ENCODE measurements at places on chromosomes 1 and 21.

- no peak for DNase-seq
Observed at GRCh38 chr1:2132222-2133038, 62.1 kb downstream of the FAAP20 start.

GRCh38 chr1:118949315-118949714, 38.8 kb downstream of the TBX15 start:
- no peak for DNase-seq

- DNase-seq, result no peak
Observed at GRCh38 chr21:26815197-26815596, 30.0 kb downstream of the ADAMTS1 start.

DNA sequence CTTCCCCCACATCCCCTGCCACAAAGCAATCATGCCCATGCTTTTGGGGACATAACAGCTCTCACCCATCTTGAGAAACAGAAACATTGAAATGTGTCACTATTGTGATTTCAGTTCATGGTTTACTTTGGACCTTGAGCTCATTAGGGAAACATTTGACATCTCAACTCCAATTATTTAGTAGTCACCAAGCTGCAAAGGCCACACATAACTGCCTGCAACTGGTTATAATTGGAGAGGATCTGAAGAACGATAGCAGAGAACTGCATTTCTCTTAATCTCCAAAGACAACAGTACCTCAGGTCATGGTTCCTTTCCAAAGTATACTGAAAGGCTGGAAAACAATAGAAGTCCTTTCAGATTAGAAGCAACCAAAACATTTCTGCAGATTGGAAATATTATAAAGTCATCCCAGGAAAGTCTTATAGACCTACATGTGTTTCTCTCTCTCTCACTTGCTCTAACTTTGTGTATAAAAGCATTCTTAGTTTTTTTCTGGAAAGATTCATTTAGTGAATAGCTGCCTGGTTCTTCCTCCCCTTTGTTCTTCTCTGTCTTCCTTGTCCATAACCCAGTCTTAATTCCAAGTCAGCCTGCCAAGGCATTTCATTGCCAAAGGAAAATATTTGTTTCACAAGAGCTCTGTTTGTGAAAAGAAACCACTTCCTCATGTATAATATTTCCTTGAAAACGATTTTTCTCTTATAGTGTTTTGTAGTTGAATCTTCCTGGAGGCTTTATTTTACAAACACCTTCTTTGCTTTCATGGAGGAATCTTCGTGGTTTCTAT, 426.8 kb downstream of the ADGRL2 start:
- DNase-seq, result no peak

- peak; percentile 26 for DNase-seq
Observed at GRCh38 chr1:234489007-234489697, 10.2 kb upstream of the TARBP1 start.

- DNase-seq, result no peak
Observed at GRCh38 chr1:113169591-113169990, 96.6 kb downstream of the LRIG2 start.

DNA sequence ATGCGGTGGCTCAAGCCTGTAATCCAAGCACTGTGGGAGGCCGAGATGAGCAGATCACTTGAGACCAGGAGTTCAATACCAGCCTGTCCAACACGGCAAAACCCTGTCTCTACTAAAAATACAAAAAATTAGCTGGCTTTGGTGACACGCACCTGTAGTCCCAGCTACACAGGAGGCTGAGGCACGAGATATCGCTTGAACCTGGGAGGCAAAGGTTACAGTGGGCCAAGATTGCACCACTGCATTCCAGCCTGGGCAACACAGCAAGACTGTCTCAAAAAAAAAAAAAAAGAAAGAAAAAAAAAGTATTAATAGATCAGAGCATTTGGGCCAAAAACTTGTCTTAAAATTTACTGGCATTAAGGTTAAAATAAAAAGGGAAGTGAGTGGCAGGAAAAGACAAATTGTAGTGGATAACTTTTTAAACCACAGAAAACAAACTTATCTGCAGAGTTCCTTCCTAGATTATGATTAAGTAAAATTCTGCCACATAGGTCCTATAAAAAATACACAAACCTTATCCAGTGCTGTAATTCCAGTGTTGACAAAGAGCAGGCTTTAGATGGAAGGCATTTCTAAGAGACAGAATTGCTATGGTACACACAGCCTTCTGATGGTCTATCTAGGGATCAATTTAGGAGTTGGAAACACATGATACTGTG, 53.3 kb downstream of the EIF4G3 start:
- no peak for DNase-seq

- DNase-seq, result peak; percentile 87
Observed at GRCh38 chr1:209648931-209649776, 3.1 kb downstream of the LAMB3 start.

GRCh38 chr1:44220755-44221154, 7.5 kb downstream of the DMAP1 start:
- no peak for DNase-seq

DNA sequence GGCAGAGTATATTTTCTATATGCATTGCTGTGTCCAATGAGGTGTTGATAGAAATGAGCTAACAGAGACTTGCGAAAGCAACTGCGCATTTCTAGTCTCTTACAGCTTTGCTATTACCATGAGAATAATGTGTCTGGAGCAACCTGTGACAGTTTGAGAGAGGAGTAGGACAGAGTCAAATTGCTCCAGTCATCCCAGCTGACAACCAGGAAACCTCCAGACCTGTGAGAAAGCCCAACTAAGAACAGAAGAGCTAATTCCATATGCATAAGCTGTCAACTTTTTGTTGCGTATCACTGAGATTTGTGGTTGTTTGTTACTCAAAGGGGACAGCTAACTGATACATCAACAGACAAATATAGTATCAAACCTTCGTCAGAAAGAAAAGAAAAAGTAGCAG, 354.1 kb upstream of the LRRC7 start:
- no peak for DNase-seq

DNA sequence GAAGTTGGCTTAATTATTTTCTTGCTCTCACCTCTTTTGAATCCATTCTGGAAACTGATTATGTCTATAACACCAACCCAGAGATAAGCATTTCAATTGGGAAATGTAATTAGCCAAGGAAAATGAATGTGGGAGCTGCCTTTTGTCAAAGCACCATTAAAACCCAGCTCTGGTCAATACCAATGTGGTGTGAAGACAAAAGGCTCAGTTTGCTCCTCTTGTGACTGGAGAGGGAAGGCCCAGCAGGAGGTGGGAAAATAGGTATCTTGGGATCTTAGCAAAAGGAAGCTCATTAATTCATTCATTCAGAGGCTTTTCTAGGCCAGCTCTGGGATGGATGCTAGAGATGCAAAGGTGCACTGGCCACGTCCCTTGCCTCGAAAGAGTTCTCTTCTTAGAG, 75.0 kb upstream of the SELENON start:
- DNase-seq, result no peak

- no peak for DNase-seq
Observed at GRCh38 chr1:105138458-105138893, 1388.8 kb downstream of the AMY1C start.

DNA sequence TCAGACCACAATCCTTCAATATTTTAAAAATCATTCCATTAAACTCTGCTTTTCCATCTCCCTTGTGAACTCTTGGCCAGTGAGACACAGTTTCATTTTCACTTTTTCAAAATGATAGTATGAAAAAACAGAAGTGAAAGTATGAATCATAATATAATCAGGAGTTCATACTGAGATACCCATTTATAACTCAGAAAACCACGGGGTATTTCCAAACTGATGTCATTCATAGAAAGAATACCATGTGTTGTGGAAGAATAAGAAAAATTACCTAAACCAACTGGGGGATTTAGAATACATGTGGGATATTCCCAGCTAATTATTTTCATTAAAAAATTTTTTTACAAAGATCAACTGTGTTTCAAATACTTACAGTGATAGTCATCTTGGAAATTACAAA, 149.9 kb downstream of the MRPL39 start:
- no peak for DNase-seq

DNA sequence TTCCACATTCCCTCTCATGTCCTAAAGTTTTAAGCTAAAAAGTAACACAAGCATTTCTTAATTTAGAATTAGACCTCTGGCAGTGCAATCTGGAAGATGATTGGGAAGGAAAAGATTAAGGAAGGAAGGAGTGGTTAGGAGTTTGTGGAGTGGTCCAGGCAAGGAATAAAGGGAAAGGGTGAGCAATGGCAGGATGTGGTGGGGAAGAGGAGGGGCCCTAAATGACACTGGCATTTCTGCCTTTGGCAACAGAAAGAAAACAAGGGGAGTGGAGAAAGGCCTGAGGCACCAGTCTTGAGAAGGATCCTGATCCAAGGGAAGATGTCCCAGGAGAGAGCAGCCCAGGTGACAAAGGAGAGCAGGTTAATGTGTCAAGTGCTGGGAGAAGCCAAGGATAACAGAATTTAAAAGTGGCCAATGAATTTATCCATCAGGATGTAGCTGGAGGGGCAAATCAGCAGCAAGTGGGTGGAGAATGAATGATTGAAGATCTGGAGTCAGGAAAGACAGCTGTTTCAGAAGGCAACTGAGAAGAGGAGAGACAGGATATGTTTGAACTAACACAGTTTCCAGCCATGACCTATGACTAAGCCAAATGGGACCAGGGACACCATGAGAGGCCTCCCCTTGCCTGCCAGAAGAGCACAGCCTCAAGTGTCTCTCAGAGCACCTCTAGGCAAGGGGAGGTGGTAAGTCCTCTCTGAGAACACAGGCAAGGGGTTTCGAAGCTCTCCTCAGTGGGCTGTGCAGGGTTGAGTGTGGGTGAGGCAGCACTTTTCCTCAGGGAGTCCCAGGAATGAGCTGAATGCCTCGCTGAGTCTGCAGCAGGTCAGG, 20.9 kb upstream of the LY9 start:
- DNase-seq, result no peak

DNA sequence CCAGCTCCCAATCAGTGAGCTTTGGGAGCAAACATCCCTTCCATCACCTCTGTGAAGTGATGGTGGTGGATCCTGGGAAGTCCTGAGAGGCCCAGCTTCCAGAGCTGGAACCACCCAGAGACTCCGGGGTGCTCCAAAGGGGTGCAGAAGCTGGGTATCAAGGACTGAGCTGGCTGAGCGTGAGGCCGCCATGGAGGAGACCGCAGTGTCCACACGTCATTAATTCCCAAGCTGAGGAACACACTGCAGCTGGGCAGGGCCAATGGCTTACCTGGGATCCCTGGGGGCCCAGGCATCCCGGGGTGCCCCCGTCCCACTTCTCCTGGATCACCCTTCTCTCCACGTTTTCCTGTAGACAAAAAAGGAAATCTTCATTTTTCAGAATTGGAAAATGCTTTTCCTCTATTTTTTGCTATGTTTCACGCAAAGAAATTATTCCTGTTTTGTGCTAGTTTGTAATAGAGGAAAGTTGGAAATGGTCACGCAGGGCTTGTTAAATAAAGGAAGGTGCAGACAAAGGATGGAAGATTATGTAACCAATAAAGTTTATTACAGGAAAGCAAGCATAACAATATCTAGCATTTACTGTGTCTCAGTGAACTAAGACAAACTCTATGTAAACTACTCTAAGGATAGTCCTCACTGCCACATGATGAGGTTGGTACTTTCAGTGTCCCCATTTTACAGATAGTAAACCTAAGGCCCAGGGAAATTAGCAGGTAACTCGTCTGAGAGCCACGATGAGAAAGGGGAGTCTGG, 15.4 kb downstream of the COL9A2 start:
- no peak for DNase-seq

DNA sequence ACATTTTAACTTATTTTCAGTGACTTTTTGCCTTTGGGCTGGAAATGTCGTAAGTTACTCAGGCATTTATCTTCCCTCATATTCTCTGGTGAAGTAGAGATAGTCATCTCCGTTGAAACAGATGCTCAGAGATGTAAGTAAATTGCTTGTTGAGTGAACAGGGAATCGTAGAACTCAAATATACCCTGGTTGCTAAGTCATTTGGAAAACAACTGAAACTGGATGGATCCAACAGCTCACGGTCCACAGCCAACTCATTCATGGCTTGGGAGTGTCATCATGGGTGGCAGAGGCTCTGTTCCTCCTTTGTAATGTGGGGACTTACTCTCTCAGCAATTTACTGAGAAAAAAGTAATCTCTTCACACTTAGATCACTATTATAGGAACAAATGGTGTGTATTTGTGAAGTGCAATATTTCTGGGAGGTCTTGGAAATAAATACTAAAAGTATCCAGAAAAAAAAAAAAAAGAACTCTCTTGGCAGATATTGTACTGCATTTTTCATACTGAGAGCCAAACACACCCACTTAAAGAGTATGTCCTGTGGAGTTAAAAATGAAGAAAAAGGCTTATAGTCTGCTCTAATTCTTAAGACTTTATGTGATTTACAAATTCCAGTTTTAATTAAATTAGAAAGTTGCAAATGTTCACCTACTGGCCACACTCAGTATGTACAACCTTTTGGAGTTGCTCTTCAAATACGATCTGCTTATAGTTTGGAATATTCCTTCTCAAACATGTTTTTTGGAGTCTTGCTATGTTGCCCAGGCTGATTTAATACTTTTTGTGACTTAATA, 107.4 kb downstream of the LEPR start:
- peak; percentile 38 for DNase-seq

- no peak for DNase-seq
Observed at GRCh38 chr1:18649693-18650370, 19.2 kb downstream of the PAX7 start.

DNA sequence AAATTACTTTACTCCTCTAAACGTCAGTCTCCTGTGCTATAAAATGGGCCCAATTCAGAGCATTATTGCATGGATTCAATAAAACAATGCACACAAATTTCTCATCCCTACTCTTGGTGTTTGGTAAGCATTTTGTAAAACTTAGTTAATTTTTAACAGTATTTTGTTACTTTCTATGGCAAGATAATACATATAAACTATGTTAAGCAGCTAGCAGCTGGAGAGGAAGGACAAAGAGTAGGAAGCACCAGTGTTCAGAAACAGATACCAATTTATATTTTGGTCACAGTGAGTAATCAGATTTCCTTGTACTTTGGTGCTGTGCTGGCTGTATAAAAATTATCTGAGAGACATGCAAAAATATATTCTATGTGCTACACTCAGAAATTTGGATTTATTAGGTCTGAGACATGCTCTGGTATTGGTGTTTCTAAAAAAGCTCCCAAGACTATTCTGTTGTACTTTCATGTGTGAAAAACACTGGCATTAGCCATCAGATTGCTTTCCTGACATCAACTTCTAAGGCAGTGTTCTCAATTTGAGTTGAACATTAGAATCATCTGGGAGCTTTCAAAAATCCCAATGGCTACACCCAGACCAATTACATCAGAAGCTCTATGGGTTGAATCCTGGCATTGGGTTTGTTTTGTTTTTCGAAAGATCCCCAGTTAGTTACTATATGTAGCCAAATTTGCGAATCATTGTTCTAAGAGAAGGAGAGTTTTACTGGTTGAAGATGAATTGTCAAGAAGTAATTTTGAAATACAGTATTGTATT, 100.3 kb upstream of the C1orf87 start:
- no peak for DNase-seq
